Umbilical cord (tissue), 2 donors: ENCODE measurements at places on chromosomes 2 and 18.

GRCh38 chr18:76699923-76700322, 122.4 kb upstream of the ZNF236 start:
- DNase-seq, result peak; percentile 42

DNA sequence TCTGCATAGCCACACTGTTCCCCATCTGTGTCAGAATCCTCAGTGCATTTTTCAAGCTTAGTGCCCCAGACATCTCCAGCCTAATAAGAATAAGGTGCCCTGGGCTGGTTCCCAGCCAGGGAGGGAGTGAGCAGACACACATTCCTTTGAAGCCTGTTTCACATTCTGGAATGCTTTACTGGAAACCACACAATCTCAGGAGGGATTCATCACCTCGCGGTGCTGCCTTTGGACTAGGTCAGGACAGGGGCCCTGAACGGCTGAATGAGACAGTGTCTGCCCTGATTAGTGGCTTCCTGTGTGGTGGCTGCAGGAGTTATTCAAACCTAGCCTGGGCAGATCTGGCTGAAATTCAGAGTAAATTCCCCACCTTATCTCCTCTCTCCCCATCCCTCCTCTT, 108.0 kb upstream of the LDAH start:
- peak; percentile 86 for DNase-seq

DNA sequence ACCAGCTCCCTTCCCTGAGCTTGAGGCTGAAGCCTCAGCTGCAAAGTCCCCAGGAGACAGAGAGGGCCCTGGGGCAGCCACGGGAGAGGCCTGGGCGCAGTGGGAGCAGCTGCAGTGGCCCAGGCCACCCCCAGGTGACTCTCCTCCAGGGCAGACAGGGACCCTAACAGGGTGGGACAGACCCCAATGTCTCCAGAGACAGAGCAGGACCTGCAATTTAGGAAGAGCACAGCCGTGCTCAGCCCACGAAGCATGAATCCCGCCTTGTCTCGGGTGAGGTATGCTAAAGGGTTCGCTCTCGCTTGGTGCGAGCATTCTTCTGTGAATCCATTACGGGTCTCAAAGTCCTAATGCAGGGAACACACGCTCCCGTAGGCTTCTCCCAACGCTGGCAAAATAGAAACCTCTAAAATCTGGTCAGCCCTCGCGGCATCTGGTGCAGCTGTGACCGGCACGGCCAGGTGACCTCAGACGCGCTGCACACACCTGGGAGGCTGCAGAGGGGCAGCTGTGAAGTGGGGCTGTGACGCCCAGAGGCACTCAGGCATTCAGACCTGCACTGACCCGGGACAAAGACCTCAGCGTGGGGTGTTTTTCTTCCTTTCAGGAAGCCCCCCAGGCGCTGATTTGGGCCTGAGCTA, 12.6 kb downstream of the MBP start:
- DNase-seq, result no peak

DNA sequence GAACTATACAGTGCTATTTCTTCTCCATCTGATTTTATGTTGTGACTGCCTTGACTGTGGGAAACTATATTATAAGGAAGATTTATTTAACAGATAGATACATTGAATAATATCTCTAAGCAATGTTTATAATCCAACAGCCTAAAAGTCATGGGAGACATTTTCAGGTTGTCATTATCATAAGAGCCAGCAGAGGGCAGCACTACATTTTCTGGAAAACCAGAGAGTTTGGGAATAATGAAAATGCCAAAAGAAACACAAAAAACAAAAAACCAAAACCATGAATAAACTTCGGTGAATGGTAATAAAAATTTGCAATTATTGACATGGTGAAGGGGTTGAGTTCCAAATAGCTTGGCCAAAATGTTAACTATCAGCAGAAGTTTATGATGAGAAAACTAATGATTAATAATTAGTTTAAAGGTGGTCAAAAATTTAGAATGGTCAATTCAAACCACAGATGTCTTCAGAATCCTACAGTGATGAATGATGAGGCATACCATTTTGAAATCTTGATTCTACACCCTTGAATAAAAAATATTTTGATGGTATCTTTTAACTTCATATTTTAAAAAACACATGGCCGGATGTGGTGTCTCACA, 4.7 kb downstream of the EEF1B2 start:
- DNase-seq, result peak; percentile 54

DNA sequence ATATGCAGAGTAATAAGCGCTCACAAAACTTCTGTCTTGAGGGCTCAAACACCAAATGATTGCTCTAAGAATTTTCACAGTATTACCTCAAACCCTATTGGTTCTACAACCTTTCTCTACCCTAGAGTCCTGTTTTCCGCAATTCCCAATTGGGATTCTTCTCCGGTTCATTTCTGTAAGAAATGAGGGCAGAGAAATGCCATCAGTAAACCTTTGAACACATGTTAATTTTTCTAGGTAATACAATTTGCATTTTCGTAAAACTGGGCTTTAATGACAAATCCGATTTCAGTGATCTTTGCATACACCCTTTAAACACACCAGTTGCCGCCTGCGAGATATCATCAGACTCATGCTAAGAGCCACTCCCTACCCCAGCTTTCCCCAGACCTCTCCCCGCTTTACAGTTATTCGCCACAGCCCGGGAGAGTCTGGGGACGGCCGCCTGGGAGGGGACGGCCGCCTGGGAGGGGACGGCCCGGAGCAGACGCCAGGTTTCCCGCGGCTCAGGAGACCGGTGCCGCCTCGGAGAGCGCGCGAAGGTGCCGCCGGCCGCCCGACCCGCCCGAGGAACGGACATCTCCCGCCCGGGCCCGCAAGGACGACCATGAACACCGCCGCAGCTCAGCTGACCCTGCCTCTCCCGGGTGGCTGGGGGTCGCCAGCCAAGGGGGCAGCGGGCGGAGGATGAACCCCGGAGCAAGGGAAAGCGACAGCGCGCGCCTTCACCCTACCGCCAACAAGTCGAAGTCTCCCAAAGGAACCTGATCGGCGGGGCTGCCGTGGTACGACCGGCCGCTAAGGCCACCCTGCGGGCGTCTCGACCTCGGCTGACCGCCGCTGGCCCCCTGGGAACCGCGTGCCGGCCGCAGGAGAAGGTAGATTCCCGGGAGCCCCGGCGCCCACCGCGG, 463 bp downstream of the SMC6 start:
- peak; percentile 43 for DNase-seq

GRCh38 chr2:149490296-149490695, 97.3 kb downstream of the MMADHC start:
- DNase-seq, result peak; percentile 88

DNA sequence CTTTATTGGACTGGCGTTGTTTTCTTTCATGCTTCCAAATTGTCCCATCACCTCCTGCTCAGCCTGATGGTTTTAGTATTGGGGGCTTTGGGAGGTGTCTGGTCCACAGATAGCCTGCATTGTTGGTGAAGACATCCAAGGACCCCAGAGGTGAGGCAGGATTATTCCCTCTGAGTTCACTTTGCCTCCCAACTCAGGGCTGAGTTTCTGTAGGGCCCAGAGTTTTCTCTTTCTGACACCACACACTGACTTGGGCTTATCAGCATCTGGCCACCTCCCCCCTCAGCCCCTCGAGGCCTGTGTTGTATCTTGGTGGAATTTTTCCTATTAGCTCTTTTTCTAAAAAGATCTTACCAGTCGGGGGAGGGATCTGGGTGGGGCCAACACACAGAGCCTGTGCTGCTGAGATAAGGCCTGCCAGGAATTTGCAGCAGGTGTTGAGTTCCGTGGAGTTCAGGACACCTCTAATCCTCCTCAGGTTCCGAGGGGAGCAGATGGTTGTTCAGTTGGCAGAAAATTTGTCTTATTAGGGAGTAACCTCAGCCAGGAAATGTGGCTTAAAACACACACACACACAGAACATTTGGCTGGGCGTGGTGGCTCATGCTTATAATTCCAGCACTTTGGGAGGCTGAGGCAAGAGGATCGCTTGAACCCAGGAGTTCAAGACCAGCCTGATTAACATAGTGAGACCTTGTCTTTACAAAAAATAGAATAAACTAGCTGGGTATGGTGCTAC, 7.3 kb downstream of the EMILIN2 start:
- peak; percentile 81 for DNase-seq

DNA sequence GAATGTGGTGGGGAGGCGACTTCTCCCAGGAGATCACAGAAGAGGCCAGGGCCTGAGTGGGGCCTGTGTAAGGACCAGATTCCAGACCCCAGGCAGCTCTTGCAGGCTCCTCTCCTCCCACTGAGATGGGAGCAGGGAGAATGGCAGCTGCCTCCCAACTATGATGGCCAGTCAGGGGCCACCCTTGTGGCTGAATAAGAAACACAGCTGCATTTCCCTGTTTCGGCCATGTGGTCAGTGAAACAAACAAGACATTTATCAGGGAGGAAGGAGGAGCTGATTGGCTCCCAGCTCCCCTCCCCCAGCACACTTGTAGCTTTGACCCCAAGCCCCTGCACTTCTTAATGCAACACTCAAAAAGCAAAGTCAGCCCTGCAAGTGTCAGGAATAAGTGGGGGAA, 143.5 kb downstream of the CELF4 start:
- no peak for DNase-seq

DNA sequence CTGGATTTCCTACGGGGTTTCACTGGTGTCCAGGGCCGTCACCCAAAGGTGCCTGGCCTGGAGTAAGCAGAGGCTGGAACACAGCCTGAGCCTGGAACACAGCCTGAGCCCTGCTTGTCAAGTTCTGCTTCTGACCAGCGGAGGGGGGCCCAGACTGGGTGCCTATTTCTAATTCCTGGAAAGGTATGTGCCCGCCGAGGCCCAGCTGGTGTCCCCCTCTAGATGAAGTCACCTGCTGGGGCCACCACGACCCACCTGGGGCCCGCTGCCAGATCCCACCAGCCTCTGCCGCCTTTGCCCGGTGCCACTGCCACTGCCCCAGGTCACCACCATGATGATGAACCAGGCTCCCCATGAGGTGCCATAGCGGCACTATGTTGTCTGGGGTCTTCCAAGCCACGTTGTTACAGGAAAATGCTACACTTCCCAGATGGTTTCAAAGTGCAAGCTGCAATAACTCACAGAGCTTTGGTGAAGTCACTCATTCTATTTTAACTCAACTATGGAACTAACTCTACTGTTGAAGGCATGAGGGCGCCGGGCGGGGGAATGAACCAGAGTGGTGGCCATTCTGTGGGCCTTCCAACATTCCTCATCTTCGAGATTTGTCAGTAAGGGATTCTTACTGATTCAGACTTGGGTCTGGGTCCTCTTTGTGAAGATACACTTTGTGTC, 40.9 kb upstream of the LAPTM4A start:
- DNase-seq, result no peak

DNA sequence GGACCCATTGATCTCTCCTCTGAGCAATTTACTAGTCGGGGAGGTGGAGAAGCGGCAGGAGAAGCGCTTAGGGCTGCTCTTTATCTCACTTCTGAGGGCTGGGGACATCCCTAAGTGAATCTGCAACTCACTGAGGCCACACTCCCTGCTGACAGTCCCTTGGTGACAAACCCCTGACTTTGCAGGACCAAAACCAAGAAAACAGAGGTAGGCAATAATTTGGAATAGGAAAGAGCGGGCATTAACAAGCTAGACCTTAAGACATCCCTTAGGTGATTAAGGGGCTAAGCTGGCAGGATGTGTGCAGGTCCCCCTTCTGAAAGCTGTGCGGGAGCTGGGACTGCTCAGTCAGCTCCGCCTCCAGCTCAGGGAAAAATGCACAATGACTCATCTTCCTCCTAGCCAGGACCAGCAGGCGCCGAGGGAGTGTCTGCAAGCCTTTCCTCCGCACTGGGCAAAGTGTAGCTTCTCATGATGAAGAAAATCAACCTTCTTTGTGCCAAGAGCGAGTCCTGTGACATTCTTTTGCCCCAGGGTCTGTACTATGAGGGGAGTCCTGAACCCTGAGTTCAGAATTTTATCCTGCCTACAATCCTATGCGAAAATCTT, 63.3 kb downstream of the BOD1L2 start:
- DNase-seq, result peak; percentile 47

GRCh38 chr2:29477186-29477585, 362.0 kb downstream of the CLIP4 start:
- DNase-seq, result no peak

GRCh38 chr2:149996901-149997300, 409.3 kb upstream of the MMADHC start:
- DNase-seq, result peak; percentile 62

GRCh38 chr2:158761621-158762020, 33.5 kb upstream of the DAPL1 start:
- DNase-seq, result peak; percentile 65

GRCh38 chr2:75896779-75897366, 186.2 kb upstream of the GCFC2 start:
- DNase-seq, result peak; percentile 21

DNA sequence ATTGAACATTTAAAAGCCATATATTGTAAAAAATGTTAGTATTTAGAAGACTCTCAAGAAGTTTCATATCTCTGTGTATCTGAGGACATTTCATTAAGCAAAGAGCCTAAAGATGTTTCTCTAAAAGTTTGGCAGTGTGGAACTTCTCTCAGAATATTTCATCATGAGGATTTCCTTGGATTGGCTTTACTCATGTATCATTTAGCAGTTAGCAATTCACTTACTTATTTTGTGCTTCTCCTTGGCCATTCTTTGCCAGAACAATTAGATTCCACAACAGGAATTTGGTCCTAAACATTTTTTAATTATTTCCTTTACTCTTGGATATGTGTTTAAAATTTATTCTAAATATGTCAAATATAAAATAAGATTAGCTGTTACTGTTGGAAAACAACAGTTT, 345.0 kb upstream of the LRRTM4 start:
- DNase-seq, result no peak
